ENCODE measurements at places on chromosomes 7 and 10. TPM values are rescaled to one million over a fixed set of nuclear protein-coding genes. Genes with fewer than 3 reads are reported as not detected.

GRCh38 chr7:92714280-92714679 is 122.1 kb downstream of the CDK6 start:
- no peaks in the 10 kb centered on the region for H3K36me3 ChIP-seq
- H3K27me3 ChIP-seq = no peaks in the 10 kb centered on the region
- H3K4me1 ChIP-seq = peaks cover 4% of the 10 kb centered on the region
- DNase-seq = no peak
- no peak overlapping the region for H3K27ac ChIP-seq

- no peaks in the 10 kb centered on the region for H3K27me3 ChIP-seq
- no peak overlapping the region for H3K27ac ChIP-seq
- peaks cover 16% of the 10 kb centered on the region for H3K4me1 ChIP-seq
These were observed 14.8 kb downstream of the CPA5 start for GRCh38 chr7:130359276-130359857.

- peak; percentile 57 for DNase-seq
- no peaks in the 10 kb centered on the region for H3K4me1 ChIP-seq
- H3K27ac ChIP-seq = peak overlapping the region; percentile 2
- peaks cover 51% of the 10 kb centered on the region for H3K27me3 ChIP-seq
- H3K36me3 ChIP-seq = no peaks in the 10 kb centered on the region
These were observed 43.1 kb upstream of the LBX1 start for GRCh38 chr10:101272229-101272868.

DNA sequence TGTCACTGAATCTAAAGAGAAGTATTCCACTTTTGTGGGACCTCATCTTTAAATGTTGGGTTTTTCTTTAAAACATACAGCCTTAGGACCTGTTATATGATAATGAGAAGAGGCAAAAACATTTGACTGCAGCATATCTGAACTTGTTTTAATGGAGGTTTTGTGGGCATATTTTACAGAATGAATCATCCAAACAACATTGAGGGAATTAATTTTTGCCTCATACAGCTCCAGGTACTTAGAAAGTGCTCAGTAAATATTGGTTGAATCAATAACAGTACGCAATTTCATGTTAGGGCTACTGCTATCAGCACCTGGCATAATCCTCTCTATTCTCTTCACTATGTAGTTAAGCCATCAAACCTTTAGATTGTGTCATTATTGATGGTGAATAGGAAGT is 115.9 kb downstream of the MALRD1 start:
- no peak overlapping the region for H3K27ac ChIP-seq
- H3K4me1 ChIP-seq = peaks cover 2% of the 10 kb centered on the region
- H3K27me3 ChIP-seq = peaks cover 25% of the 10 kb centered on the region
- no peak for DNase-seq

DNA sequence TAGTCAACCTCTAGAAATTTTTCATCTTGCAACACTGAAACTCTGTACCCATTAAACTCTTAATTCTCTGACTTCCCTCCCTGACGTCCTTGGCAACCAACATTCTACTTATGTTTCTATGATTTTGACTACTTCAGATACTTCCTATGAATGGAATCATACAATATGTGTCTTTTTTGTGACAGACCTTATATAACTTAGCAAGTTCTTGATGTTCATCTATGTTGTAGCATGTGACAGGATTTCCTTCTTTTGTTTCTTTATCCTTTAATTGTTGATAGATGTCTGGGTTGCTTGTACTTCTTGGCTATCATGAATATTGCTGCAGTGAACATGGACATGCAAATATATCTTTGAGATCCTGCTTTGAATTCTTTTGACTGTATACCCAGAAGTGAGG is 240.8 kb downstream of the ADK start:
- peaks cover 9% of the 10 kb centered on the region for H3K36me3 ChIP-seq
- no peaks in the 10 kb centered on the region for H3K4me1 ChIP-seq
- no peak overlapping the region for H3K27ac ChIP-seq
- no peak for DNase-seq

GRCh38 chr10:19874791-19875190 is 58.6 kb downstream of the PLXDC2 start:
- H3K36me3 ChIP-seq = peaks cover 7% of the 10 kb centered on the region
- H3K27ac ChIP-seq = no peak overlapping the region
- H3K4me1 ChIP-seq = no peaks in the 10 kb centered on the region
- no peaks in the 10 kb centered on the region for H3K27me3 ChIP-seq
- no peak overlapping the region for H3K4me3 ChIP-seq
- no peak for DNase-seq

DNA sequence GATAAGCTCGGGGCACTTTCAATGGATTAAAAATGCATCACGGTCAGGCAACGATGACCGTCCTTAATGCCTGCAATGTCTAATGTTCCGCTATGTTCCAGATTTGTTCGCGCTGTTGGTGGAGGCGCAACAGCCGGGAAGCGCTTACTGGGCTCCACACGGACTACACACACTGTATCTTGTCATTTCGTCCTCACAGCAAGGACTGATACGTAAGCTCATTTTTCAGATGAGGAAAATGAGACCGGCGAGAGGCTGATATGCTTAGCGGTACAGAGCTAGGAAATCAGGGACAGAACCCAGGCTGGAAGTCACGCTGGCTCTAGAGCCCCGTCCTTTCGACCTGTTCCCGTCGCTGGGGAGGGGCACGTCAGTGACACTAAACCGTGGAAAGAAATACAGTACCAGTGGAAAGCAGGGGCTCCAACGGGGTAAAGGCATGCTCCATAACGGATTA is 670 bp downstream of the TPK1 start:
- peak overlapping the region; percentile 96 for H3K27ac ChIP-seq
- H3K27me3 ChIP-seq = peaks cover 3% of the 10 kb centered on the region
- peak overlapping the region; percentile 93 for H3K4me3 ChIP-seq
- no peak for DNase-seq

GRCh38 chr7:52936750-52937149 is 98.7 kb upstream of the POM121L12 start:
- H3K36me3 ChIP-seq = no peaks in the 10 kb centered on the region
- H3K27ac ChIP-seq = no peak overlapping the region
- no peak for DNase-seq
- H3K4me3 ChIP-seq = no peak overlapping the region

DNA sequence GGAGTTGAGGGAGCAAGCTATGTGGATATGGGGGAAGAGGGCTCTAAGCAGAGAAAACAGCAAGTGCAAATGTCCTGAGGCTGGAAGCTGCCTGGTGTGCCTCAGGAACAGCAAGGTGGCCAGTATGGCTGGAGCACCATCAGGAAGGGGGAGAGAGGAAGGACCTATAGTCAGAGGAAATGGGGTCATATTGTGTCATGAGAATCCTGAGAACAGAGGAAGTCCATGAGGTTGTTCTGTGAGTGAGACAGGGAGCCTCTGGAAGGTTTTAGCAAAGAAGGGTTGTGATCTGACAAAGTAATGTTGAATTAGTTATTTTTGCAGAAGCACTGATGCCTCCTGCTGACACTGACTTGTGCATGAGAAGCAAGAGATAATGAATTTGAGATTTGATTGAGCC is 204.3 kb downstream of the PTEN start:
- H3K4me1 ChIP-seq = peaks cover 10% of the 10 kb centered on the region
- DNase-seq = no peak
- H3K27me3 ChIP-seq = no peaks in the 10 kb centered on the region
- H3K36me3 ChIP-seq = no peaks in the 10 kb centered on the region
- H3K4me3 ChIP-seq = no peak overlapping the region

DNA sequence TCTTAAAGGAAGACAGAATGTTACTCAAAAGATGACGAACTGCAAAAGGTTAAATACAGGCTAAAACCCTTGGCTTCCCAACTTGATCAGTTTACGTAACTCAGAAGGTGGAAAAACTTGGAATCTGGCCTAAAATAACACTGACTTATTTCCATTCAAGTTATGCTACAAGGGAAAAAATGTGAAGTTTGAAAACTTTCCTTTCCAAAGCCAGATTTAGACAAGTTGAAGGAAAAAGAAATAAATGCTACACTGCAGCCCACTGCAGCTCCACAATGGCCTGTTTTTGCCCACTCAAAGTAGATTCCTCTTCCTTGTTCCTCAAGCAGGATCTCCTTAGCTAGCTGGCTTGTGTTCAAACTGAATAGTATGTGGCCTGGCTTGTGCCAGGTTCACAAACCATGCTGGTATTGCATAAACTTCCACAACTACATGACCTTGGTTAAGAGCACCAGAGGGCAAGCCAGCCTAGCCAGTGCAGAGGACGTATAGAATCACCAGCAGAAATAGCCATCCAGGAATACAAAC is 166.2 kb downstream of the CPEB3 start:
- no peak overlapping the region for H3K27ac ChIP-seq
- H3K27me3 ChIP-seq = no peaks in the 10 kb centered on the region
- no peak overlapping the region for H3K4me3 ChIP-seq
- no peak for DNase-seq
- peaks cover 24% of the 10 kb centered on the region for H3K4me1 ChIP-seq

DNA sequence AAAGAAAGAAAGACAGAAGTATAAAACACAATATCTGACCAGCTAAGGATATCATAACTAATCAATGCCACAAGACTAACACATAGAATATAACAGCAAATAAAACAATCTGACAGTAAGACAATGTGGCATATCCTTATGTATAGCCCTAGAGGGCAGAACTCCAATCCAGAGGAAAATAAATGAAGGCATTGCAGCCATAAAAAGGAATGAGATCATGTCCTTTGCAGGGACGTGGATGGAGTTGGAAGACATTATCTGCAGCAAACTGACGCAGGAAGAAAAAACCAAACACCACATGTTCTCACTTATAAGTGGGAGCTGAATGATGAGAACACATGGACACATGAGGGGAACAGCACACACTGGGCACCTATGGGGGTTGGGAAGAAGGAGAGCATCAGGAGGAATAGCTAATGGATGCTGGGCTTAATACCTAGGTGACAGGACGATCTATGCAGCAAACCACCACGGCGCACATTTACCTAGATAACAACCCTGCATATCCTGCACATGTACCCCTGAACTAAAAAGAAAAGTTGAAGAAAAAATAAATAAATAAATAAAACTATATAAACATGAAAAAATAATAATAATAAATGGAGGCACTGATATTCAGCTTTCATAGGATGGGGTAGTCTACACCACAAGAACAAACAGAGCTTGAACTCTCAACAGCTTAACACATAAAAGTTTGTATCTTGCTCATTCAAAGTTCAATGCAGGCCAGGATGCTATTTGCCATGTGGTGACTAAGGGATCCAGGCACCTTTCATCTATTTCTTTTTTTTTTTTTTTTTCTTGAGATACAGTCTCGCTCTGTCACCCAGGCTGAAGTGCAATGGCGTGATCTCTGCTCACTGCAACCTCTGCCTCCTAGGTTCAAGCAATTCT is 66.1 kb upstream of the KAT6B start:
- no peak overlapping the region for H3K4me3 ChIP-seq
- no peaks in the 10 kb centered on the region for H3K36me3 ChIP-seq
- DNase-seq = no peak

DNA sequence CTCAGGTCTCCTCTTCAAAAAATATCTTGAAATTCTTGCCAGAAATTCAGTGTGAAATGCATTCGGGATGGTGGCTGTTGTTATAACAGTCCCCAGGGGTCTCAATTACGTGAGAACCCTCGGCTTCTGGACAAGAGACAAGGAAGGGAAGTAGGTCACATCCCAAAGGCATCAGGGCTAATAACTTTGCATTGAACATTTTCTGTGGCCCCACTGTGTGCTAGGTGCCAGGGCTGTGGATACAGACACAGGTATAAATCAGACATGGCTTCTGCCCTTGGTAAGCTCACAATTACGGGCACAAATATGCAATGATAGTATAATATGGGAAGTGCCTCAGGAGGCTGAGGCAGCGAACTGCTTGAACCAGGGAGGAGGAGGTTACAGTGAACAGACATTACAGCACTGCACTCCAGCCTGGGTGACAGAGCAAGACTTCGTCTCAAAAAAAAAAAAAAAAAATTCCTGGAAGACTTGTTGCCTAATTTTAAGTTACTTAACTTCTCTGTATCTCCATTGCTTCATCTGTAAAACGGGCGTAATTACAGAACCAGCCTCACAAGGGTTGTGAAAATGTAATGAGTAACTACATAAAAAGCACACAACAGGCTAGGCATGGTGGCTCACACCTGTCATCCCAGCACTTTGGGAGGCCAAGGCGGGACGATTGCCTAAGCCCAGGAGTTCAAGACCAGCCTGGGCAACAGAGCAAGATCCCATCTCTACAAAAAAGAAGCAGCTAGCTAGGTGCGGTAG is 2.5 kb upstream of the RHBDD2 start:
- H3K4me1 ChIP-seq = peaks cover 14% of the 10 kb centered on the region
- no peak overlapping the region for H3K27ac ChIP-seq
- no peak for DNase-seq

DNA sequence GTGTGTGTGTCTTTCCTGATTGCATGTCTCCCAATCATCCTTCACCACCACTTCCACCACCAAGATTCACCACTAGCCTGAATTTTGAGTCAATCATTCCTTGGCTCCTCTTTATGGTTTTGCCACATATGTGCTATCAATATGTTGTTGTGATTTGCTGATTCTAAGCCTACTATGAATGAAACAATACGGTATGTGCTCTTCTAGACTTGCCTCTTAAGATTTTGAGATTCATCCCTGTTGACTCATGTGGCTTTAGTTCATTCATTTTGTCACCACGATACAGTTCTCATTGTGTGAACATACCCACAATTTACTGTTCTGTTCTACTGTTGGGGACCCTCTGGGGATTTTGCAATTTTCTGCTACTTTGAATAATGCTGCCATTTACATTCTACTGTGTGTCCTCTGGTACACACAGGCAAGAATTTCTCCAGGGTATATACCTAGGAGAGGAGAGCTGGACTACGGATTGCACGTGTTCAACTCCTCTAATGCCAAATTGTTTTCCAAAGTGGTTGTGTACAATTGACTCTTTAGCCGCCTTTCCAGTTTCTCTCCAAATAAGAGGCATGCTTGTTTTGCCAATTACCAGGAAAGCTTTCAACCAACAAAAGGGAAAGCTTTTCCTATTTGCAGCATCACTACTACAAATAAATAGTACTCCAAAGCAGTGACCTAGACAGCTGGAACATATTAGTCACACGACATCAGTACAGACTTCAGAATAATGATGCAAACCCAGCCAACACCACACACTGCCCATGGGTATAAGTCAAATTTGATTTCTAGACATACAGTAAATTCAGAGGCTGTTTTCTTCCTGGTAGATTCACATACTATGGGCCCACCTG is 30.0 kb downstream of the SGMS1 start:
- DNase-seq = no peak
- H3K4me3 ChIP-seq = no peak overlapping the region
- H3K27ac ChIP-seq = no peak overlapping the region
- peaks cover 2% of the 10 kb centered on the region for H3K36me3 ChIP-seq

DNA sequence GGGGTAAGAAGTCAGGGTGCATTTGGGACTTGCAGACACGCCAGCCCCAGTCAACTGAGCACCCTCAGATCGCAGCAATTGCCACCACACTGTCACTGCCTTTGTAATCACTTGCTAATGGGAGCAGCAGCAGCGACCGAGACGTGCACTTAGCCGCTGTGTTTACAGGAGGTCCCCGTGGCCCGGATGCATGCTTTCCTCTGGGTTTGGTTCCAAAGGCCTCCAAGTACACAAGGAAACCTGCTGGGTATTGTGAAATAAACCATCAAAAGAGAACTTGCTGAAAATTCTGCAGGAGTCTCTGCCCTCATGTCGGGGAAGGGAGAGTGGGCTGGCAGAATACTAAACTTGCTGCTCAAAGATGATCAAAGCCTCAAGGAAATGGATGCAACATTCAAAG is 341.7 kb downstream of the DNAJB6 start:
- no peak for DNase-seq
- H3K27me3 ChIP-seq = peaks cover 95% of the 10 kb centered on the region
- H3K36me3 ChIP-seq = no peaks in the 10 kb centered on the region
- H3K4me1 ChIP-seq = no peaks in the 10 kb centered on the region
- no peak overlapping the region for H3K4me3 ChIP-seq

GRCh38 chr10:116270126-116270770 is 2.8 kb downstream of the GFRA1 start:
- no peak overlapping the region for H3K27ac ChIP-seq
- no peak for DNase-seq
- peak overlapping the region; percentile 44 for H3K4me3 ChIP-seq
- H3K36me3 ChIP-seq = no peaks in the 10 kb centered on the region
- peaks cover 55% of the 10 kb centered on the region for H3K27me3 ChIP-seq

LMOD2 gene
- total RNA-seq = not detected

PKD1L1 gene
- 0.67 TPM for total RNA-seq

ASAH2 gene
- 6.6 TPM for total RNA-seq

Measured in progenitor cell of endocrine pancreas (in vitro differentiated cells).